Cortex of kidney (tissue), 1 donor: ENCODE measurements at places on chromosomes 7 and 10.

- DNase-seq = no peak
These were observed 695.5 kb downstream of the INHBA start for GRCh38 chr7:41007351-41007751.

GRCh38 chr7:46072722-46073121 lies 151.7 kb upstream of the IGFBP3 start:
- no peak for DNase-seq

DNA sequence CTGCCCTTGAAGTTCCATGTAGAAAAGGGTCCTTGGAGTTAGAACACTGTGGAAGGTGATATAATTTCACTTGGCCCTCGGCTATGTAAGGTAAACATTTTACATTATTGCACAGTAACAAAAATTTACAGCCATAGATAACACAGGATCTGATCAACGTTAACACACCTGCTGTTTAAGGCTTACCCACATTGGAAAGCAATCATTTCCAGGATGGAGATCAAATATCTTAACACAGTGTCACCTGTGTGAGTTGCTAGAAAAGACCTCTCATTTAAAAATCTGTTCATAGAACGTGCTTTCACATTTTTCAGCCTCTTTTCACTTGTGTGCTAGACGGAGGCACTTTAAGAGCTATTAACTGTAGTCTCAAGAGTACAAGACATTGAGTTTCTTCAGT lies 1.9 kb downstream of the TMEM229A start:
- DNase-seq = no peak

DNA sequence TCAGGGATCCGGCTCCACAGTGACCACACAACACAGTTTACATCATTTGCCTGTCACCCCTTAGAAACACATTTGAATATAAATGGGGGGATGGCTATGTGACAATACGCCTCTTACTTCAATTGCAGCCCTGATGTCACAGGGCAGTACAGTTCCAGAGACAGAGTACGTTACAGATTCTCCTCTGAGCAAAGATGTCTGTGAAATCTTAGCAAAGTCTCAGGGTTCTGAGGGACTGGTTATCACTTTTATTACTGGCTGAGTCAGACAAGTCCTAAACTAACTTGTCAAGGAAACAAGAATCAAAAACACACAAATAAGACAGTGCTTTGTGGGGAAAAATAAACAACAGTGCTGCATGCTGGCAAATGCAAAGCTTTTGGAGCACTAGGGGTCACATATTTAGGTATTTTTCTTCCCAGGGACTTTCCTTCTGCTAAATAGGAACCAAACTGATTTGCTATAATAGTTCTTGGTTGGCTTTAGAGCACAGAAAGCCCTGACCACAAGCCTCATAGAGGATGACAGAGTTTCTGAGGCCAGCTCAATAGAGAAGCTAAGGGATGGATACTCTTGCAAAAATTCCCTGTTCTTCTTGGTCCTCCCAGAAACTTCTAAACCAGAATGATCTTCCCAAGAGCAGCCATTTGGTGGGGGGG lies 501.6 kb downstream of the GRID1 start:
- DNase-seq = no peak
